Epithelial cell of esophagus (primary cell): ENCODE measurements at places on chromosomes 12 and 14.

DNA sequence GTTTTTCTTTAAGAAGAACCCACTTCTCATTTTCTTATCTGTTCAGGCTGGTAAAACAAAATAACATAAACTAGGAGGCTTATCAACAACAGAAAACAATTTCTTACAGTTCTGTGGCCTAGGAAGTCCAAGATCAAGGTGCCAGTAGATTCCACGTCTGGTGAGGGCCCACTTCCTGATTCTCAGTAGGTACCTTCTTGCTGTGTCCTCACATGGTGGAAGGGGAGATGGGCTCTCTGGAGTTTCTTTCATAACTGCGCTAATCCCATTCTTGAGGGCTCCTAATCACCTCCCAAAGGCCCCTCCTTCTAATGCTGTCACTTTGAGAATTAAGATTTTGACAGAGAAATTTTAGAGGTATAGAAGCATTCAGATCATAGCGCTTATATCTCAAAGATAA is 33.4 kb downstream of the TXNRD1 start:
- DNase-seq: no peak

- no peak for DNase-seq
These were observed 65.8 kb upstream of the RASSF3 start for GRCh38 chr12:64544371-64545080.

DNA sequence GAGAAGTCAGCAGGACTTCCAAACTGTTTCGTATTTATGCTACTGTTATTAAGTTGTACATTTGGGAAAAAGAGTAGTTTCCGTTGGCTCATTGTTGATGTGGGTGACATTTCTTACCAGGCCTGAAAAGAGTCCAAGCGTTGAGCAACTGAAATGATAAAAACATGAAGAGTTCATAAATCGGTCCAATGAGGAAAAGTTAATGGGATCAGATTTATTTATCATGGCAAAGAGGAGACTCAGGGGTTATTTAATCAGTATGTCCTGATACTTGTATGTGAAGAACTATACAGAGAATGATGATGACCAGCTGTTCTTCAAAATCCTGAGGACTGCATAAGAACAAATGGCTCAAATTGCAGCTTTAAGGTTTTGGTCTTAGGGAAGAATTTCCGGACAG is 7.7 kb downstream of the VRK1 start:
- no peak for DNase-seq

- DNase-seq: peak; percentile 10
These were observed 67.2 kb upstream of the SYT1 start for GRCh38 chr12:78797196-78797931.

DNA sequence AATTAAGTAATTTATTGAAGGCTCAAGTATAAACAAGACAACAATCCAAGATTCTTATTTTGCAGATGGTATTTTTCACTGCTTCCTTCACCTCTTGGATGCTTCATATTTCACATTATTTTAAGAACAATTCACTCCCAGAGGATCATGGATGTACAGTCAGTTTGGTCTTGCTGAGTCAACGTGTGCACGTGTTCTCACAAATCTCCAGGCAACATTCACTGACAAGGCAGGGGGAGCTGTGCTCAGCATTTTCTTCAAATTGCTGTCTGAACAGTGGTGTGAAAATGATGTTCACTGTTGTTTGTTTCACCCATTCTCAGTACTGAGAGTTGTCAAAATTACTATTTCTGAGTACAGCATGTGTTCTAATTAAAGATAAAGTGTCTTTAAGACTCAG is 118.3 kb upstream of the SLC38A4 start:
- DNase-seq: peak; percentile 85

DNA sequence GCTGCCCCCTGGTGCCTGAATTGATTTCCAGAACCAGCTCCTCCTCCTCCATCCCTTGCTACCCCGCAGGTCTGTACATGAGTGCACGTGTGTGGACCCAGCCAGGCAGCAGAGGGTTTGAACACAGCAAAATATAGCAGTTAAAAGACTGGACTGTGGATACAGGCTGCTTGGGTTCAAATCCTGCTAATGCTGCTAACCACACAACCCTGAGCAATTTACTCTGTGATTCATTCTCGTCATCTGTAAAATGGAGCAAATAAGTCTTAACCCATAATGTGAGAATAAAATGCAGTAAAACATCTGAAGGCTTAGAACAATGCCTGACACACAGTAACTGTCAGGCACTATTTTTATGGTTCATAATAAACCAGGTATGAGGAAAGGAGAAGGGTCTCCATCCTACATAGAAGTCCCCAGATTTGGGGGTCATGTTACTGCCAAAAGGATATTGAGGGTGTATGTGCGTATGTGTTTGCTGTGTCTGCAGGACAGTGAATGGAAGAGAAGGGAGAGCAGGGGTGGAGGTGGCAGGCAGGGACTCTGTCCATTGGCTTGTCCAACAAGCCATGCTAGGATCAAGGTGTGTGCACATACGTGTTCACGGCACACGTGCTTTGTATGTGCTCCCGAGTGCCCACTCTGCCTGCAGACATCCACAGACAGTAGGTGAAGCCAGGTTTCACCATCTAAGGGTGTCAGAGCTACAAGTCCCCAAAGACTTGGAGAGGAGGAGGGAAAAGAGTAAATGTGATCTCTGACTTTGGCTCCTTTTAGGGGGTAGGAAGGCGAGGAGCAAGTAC is 1.5 kb upstream of the STAT6 start:
- DNase-seq: no peak

- DNase-seq: peak; percentile 26
These were observed 3.1 kb downstream of the PFKM start for GRCh38 chr12:48122065-48122834.

GRCh38 chr14:92759679-92760523 is 11.5 kb upstream of the LGMN start:
- DNase-seq: no peak

DNA sequence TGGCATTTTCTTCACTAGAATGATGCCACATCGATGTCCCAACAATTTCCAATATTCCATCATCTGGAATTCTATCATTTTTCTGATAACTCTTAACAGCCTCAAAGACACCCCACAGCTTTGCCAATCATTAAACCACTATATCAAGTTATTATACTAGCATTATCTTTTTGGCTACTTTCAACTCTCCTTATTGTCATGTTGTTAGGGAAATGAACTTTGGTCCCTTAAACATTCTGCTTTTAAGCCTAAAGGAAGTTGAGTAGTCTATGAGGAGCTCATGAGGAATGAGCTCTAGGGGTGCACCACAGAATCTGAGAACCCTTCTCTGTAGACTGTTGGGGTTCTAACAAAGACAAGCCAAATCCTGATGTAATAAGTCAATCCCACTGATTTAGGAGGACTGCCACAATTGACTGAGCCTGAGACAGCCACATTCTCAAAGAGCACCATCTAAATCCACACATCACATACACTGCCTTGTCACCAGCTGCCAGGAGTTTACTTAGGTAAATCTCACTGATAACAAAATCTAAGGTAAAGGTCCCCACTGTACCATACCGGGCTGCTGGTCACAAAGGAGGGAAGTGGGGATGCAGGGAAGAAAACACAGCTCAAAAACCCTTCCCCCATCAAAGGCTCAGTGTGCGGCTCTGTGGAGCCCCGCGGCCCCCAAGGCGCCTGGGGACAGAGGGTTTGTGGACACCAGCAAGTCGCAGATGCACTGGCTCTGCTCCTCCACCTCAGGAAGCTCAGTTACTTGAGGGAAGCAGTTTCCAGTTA is 58.2 kb downstream of the SETD3 start:
- DNase-seq: no peak

DNA sequence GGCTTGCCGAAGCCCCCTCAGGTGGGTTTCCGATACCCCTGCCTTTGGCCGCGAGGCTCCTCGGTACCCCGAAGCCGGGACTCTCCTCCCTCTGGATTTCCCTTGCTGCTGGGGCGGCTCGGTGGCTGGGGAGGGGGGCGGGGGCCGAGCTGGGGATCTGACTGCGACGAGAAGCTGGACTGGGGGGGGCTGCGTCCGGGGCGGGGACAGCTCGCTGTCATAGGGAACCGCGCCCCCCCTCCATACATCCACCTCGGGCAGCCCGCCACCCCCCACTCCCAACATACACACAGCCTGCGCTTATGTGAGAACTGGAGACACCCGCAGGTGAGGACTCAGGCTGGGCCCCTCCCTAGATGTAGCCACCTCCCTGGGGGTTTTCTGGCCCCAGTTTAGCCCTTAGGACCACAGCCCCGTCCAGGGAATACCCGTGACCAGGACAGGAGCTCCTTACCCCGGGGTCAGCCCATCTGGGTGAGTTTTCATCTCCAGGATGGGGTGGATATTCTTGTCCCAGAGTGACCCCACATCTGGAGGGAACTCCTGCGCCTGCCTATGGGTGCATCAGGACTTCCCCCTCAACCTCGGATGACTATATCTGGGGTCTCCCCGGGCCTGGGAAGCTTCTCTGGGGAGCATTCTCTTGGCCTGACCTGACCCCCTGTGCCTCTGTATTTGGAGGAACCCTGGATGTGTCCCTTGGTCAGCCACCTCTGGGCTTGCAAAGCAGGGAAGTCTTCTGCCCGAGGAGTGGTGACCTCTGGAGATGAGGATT is 687 bp downstream of the ASIC1 start:
- DNase-seq: no peak

DNA sequence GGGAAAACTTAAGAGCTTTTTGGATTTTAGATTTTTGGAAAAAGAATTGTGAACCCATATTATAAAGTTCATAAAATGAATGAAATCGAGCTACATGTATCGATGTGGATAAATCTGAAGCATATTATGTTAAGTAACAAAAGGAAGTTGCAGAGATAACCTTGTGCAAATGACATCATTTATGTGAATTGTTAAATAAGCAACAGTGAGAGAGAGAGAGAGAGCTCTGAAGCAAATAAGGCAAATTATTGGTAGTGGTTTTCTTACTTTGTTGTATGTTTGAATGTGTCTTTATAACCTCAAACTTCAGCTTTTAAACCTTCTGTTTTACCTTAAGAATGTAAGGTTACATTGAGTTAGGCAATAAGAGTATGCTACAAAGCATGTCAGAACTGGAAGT is 78.8 kb downstream of the ERC1 start:
- no peak for DNase-seq

DNA sequence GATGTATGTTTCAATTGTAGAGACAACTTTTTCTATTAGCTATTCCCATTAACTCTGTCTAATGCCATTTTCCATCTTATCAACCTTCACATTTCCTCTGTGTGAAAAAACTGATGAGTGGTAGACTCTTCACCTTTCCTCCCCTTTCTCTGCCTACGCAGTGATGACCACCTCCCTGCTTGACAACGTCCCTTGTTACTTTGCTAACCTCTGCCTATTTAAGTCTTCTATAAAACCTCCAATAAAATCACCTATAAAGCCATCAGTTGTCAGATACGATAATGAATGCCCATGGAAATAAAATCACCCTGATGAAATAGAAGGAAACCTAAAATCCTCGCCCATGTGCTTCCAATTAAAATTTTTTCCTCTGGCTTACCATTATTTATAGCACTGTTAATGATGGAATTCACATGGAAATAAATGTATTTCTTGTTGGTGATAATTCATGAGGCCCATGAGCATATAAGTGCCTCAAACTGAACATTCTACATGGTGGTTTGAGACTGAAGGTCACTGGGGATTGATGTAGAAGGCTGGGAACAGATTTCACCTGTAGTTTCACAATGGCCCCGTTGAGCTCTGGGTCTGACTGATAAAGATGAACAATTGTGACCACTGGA is 1454.0 kb upstream of the SEL1L start:
- DNase-seq: no peak
